ENCODE measurements at places on chromosomes 6 and 20.

GRCh38 chr20:33162313-33162712 lies 5.6 kb upstream of the BPIFA2 start:
- DNase-seq = no peak

DNA sequence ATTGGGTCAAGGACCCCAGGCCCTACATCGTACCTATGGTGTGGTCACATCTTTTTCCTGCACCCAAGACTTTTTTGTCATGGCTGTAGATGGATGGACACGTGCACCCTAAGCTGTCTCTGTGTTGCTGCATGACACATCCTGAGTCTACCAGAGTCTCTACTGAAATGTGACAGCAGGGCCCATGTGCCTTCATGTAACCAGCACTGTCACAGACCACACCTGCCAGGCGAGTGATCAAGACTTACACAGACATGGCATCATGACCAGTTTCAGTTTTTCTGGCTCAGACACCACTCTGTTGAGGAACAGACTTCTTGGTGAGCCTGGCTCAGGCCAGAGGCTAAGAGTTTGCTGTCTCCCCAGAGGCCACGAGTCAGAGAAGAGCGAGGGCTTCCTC lies 7.6 kb downstream of the PRND start:
- DNase-seq = no peak

GRCh38 chr20:22908437-22908836 lies 126.7 kb upstream of the SSTR4 start:
- no peak for DNase-seq

- no peak for DNase-seq
These were observed 657 bp downstream of the NT5DC1 start for GRCh38 chr6:116101302-116101718.

- no peak for DNase-seq
These were observed 68.6 kb downstream of the SGK1 start for GRCh38 chr6:134249239-134249758.

- DNase-seq = peak; percentile 87
These were observed 90.0 kb upstream of the ARID1B start for GRCh38 chr6:156686995-156687788.

DNA sequence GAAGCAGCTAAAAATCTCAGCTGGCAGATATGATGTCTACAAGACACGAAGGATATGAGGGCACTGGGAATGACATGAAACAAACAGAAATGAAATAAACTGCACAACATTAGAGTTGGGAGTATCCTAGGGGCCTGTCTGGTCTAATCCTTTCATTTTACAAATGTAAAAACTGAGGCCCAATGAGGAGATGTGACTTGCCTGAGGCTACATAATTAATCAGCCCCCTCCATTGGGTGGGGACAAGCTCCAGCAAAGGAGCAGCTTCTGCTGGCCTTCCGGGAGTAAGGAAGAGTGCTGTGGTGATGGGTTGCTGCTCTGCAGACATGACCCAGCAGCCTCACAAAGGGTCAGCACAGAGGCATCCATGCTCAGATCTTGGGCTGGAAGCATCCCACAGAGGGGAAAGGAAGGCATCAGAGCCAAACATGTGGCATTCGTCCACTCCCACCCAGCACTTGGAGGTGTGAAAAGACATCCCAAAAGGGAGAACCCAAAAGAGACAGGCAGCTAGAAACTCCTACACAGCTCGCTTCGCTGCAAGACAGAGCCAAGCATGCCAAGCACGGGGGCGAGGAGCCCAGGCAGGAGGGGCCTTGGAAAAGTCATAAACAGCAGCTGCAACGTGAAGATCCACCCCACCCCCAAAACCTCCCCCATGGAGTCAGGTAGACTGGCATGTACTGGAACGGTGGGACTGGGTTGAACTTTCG lies 183.7 kb downstream of the UNC5CL start:
- DNase-seq = no peak

DNA sequence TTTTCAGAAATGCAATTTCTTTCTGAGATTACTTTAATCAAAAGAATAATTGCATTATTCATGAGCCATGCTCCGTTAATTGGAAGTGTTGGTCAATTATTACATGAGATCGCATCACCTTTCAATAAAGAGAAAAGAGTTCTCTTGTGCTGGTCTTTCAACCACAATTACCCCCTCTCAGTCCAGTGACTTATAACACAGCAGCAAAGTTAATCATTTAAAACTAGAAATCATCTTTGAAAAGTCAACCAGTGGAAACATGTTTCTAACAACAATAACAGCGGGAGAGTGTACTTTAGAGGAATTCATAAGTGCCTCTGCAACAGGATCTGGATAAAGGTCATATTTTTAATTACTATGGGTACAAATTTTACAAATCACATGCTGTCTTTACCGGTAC lies 384.4 kb upstream of the AGPAT4 start:
- DNase-seq = no peak

- peak; percentile 45 for DNase-seq
These were observed 906 bp upstream of the BTN3A2 start for GRCh38 chr6:26363882-26364701.

- DNase-seq = no peak
These were observed 29.0 kb downstream of the PTPRA start for GRCh38 chr20:2902291-2902690.

GRCh38 chr6:34979994-34980393 lies 90.9 kb downstream of the ANKS1A start:
- DNase-seq = no peak

DNA sequence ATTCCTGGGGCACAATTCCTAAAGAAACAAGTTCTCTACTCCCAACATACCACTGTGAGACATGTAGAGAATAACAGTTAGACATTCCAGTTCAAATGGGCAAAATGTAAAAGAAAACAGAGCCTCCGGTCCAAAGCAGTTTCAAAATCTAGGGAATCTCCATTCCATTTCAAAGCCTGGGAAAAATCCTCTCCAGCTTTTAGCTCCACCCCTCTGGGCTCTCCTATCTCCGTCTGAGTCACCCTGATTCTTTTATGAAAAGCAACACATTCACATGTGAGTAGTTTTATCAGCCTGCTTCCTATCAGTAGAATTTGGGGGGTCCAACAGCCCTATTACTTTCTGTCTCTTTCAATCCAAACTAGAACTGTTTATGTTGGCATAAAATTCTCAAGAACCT lies 3.7 kb downstream of the CSNK2A1 start:
- DNase-seq = no peak

- DNase-seq = no peak
These were observed 251.0 kb downstream of the SAMD5 start for GRCh38 chr6:147759536-147759935.

All from naive thymus-derived CD8-positive, alpha-beta T cell (primary cell).